ENCODE measurements at places on chromosomes 2 and 18. TPM values are rescaled to one million over a fixed set of nuclear protein-coding genes. Genes with fewer than 3 reads are reported as not detected.

LMAN1 gene
- 34.6 TPM for total RNA-seq

STPG4 gene
- total RNA-seq = 0.12 TPM

ADRA2B gene
- 0.05 TPM for total RNA-seq

NCKAP1 gene
- 110 TPM for total RNA-seq

SERPINB3 gene
- 0.26 TPM for total RNA-seq

TMEM247 gene
- total RNA-seq = not detected

TXNDC2 gene
- 0.21 TPM for total RNA-seq
